Effector CD4-positive, alpha-beta T cell (primary cell): ENCODE measurements at places on chromosomes 6 and 20.

DNA sequence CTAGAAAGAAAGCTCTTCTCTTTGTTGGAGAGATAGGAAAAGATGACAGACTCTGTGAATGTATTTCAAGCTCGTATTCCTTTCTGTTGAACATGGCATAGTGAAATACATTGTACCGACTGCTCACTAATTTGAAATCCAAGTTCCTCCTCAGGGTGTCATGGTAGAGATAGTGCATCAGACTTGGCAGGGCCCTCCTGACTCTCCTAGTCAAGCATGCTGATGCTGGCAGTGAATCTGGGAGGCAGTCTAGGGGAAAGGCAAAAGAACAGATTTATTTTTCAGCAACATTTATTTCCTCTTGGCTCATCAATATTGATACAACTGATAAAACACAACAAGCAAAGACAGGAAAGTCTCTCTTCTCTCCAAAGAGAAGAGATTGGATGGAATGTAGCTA lies 356.3 kb upstream of the IRAK1BP1 start:
- no peak for DNase-seq

GRCh38 chr6:75752365-75752764 lies 3.3 kb downstream of the MYO6 start:
- no peak for DNase-seq

GRCh38 chr20:35129647-35130069 lies 17.5 kb downstream of the EDEM2 start:
- no peak for DNase-seq

DNA sequence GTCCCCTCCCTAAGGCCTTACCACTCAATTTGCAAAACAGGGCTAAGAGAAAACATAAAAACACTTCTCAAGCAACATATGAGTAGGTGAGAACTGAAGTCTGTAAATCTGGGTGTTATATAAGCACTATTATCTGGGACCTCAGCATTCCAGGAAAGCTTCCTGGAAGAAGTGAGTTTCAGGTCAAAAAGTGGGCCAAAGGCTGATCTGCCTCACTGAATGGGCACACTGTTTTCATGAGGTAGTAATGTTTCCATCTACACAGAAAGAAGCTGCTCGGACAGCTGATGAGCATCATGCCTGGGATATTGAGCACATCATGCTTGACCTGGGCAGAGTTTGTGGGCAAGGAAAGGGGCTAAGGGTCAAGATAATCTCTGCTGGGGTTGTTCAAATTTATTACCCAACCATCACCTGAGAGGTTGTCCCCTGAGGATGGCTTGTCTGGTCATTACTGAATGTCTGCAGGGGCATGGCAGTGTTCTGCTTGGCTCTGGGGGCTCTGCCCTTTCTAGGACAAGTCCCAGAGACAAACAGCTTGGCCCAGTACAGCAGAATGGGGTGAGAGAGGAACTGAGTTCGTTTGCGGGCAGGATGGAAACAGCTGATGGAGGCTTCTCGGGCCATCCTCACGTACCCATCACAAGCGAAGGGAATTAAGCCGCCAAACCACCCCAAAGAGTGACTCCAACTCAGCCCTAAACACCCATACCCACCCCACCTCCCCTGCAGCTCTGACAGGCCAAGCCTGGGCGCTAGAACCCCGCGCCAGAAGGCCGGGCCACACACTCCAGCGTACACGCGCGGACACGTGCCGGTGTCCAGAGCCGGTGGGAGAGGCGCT lies 1.2 kb upstream of the SYNJ2 start:
- peak; percentile 7 for DNase-seq

- no peak for DNase-seq
Measured at GRCh38 chr6:166413491-166413951, 30.8 kb upstream of the MPC1 start.

- no peak for DNase-seq
Measured at GRCh38 chr20:19823971-19824370, 65.9 kb downstream of the RIN2 start.

DNA sequence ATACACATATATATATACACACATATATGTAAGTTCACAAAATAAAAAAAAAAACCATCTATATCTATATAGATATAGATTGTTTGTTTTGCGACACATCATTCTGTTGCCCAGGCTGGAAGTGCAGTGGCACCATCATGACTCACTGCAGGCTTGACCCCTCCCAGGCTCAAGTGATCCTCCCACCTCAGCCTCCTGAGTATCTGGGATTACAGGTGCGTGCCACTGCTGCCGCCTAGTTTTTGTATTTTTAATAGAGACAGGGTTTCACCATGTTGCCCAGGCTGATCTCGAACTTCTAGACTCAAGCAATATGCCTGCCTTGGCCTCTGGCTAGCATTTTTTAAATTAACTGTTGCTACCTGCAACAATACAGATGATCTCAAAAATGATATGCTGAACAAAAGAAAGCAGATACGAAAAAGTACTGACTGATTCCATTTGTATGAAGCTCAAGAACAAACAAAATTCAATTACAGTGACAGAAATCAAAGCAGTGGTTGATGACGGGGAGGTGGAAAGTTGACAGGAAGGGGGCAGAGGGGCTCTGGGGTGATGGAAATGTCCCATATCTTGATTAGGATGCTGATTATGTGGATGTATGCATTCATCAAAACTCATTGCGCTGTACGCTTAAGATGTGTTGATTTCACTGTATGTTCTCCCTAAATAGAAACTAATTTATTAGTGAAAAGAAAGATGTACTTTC lies 49.6 kb downstream of the ATXN1 start:
- peak; percentile 43 for DNase-seq

- no peak for DNase-seq
Measured at GRCh38 chr6:139654888-139655782, 280.7 kb upstream of the CITED2 start.

DNA sequence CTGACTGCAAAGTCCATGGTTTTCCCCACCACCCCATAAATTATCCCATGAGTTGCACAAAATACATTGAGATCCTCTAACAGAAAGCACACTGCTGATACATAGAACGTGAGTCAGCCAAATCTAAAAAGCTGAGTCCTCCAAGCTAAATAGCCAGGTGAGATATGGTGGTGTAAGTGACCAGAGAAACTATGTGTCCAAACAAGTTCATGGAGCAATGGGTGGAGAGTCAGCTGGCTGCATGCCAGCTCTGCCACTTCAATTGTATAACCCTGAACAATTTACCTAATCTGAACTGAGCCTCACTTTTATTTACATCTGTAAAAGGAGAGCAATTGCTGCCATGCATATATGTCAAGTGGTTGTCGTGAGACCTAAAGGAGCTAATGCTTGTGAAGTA lies 9.7 kb downstream of the SNAP25 start:
- DNase-seq, result no peak

DNA sequence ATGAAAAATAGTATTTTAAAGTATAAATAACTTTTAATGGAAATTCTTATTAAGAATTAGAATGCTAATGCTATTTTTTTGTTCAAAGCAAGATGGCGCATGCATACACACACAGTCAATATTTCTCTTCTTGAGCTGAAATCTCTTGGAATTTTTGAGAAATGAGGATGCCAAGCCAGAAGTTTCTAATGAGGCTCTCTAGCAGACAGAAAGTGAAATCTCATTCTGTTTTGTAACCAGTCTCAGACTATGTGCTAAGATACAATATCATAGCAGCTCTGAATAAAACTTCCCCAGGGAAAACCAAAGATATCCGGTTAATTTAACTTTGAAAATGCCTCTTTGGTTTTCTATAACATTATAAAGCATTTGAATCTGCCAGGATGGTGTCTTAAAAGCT lies 97.2 kb upstream of the HDAC2 start:
- no peak for DNase-seq

DNA sequence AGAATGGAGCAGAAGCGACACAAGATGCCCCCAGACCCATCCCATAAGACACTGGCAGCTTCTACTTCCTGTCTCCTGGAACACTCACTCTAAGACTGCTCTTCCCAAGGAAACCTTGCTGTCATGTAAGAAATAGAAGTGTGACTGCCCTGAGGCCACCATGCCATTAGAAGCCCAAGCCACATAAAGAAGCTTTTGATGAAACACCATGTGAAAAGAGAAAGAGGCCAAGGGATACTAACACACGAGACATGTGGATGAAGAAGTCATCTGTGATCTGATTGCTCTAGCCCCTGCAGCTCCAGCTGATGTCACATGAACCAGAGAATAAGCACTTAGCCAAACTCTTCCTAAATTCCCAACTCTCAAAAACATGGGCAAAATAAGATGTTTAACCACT lies 117.9 kb upstream of the PCSK2 start:
- no peak for DNase-seq

DNA sequence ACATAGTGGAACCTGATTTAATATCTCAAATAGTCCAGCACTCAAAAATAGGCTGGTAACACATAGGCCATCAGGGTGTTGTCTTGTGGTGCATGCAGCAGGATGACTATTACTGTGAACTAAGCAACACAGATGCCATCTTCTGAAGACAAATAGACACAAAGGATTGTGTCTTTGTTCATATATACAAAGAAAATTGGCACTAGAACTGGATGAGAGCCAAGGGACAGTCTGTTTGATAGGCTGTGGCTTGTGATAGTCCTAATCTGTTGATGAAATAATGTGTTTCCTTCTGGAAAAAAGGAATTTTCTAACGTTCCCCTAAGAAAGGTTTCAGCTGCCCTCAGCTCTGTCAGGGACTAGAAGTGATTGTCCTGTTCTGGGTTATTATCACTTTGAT lies 129.8 kb downstream of the TPBG start:
- DNase-seq, result no peak

- no peak for DNase-seq
Measured at GRCh38 chr6:157711060-157711459, 112.0 kb upstream of the SNX9 start.

GRCh38 chr6:147514831-147515230 lies 6.3 kb downstream of the SAMD5 start:
- no peak for DNase-seq
